ENCODE measurements at places on chromosomes 3 and 15.

DNA sequence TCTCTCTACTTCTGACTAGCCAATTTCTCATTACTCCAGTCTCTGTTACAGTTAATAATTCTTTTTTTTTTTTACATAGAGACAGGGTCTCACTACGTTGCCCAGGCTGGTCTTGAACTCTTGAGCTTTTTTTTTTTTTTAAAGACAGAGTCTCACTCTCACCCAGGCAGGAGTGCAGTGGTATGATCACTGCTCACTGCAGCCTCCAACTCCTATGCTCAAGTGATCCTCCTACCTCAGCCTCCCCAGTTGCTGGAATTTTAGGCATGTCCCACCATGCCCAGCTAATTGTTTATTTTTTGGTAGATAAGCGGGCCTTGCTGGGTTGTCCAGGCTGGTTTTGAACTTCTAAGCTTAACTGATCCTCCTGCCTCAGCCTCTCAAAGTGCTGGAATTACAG lies 13.6 kb downstream of the IP6K1 start:
- DNase-seq: no peak

- DNase-seq: no peak
Measured at GRCh38 chr3:171219258-171219657, 192.7 kb upstream of the SLC2A2 start.

GRCh38 chr15:74809242-74809641 lies 3.4 kb upstream of the LMAN1L start:
- no peak for DNase-seq

DNA sequence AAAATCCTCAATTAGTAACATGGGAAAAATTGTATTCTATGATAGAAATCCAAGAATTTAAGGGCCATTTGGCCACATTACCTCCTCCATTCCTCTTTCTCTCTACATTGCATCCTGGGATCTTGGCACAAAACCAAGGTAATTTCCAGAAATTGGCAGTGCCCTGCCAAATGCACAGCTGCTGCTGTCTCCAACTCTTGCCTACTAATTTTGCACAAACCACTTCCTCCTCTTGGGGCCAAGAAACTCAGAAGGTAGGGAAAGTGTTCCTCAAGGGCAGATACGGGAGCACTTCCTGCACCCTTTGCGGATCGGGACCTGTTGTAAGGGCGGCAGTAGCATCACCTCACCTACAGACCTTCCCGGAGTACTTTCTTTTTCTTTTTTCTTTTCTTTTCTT lies 57.8 kb downstream of the MAP3K13 start:
- no peak for DNase-seq

DNA sequence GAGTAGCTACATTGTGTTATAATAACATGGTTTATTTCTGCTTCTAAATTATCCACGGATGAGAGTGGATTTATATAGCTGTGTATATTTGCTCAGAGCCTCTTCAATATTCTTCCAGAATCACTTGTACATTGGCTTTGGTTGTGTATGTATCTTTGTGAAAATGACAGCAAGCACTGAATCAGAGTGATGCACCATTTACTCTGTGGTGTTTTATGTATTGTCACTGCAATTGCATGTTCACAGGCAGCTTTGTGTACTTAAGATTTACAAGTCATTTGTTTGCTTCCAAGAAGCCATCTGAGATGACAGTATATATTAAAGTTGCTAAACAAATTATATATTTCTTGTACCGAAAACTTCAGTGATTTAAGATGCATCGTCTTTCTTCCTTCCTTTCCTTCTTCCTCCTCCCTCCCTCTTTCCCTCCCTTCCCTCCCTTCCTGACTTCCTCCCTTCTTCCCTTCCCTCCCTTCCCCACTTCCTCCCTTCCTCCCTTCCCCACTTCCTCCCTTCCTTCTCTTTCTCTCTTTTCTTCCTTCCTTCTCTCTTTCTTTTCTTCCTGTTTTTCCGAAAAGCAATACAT lies 362.3 kb upstream of the GOLIM4 start:
- DNase-seq: no peak

DNA sequence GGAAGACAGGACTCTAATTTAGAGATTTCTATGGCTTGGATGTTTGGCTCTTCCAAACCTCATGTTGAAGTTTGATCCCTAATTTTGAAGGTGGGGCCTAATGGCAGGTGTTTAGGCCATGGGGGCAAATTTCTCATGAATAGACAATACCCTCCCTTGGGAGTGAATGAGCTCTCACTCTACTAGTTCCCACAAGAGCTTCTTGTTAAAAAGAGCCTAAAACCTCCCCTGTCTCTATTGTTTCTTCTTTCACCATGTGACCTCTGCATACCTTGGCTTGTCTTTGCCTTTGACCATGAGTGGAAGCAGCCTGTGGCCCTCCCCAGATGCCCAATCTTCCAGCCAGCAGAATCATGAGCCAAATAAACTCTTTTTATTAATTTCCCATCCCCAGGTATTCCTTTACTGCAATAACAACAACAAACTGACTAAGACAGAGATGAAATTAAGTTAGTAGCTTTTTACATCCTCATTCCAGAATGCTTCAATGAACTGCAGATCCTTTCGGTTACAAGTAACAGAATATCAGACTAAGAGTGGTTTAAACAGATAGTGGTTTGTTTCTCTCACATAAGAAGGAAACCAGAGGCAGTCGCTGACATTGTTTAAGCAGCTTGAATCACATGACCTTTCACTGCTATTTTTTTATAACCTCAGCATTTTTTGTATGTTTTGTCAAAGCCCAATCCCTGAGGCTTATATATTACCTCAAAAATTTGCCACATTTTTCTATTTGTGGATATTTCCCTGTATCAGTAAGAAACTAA lies 1013.3 kb upstream of the SEMA6D start:
- no peak for DNase-seq

- no peak for DNase-seq
Measured at GRCh38 chr15:85027033-85027380, 45.4 kb downstream of the PDE8A start.

DNA sequence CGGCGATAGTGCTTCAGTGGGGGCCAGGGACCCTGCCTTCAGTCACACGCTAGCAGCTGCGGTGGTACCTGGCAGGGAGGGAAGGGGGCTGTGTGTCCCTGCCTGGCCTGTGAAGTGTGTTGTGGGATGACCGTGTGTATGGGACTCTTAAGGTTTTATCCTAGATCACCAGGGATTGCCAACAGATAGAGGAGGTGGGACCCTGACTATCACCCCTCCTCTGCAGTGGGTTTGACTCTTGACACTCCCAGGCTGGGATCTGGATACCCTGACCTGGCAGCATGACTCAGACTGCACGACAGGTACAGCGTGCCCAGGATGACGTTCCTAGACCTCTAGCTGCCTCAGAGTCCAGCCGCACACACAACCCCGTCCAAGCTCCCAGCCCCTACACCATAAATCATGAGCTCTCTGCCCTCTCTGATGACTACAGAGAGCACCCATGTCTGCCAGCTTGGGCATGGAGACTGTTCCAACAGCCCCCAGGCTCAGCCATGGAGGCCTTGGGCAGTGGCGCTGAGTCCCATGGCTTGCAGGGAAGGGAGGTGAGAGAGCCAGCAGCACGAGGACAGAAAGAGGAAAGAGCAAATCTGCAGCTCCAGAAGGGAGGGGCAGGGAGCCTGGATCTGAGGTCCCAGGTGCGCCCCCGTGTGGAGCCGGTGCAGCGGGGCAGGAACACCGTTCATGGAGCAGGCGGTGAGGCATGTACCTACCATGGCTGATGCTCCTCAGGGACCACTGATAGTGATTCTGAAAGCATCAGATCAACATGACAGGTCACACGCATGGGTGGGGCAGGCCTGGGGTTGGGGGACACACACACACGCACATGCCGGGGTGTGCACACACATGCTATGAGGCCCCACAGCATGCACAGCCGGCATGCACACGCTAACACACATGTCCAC lies 71.0 kb downstream of the ADAMTS7 start:
- peak; percentile 74 for DNase-seq

GRCh38 chr3:183515968-183516851 lies 39.3 kb downstream of the KLHL6 start:
- no peak for DNase-seq

- DNase-seq: no peak
Measured at GRCh38 chr3:137471558-137472204, 292.4 kb upstream of the SOX14 start.

GRCh38 chr15:69908060-69908459 lies 189.7 kb downstream of the TLE3 start:
- no peak for DNase-seq

DNA sequence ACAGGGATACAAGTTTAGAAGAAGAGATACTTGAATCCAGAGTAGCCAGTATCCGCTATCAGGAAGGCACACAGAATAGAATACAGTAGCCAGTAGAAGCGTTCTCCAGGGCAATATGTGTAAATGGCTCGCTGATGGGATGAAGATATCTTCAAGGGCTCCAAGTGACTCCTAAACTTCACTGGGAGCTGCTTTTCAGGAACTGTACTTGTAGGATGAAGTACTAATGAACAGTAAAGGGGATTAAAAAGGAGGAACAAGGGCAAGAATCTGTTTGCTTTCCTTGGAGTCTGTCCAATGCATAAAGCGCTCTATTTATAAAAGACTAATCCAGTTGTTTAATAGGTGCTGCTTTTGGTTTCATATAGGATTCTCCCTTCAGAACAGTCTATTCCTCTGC lies 78.4 kb downstream of the THRB start:
- no peak for DNase-seq

- no peak for DNase-seq
Measured at GRCh38 chr15:64865126-64865997, 23.6 kb downstream of the PLEKHO2 start.

- no peak for DNase-seq
Measured at GRCh38 chr15:40320409-40320808, 3.1 kb upstream of the INAFM2 start.

DNA sequence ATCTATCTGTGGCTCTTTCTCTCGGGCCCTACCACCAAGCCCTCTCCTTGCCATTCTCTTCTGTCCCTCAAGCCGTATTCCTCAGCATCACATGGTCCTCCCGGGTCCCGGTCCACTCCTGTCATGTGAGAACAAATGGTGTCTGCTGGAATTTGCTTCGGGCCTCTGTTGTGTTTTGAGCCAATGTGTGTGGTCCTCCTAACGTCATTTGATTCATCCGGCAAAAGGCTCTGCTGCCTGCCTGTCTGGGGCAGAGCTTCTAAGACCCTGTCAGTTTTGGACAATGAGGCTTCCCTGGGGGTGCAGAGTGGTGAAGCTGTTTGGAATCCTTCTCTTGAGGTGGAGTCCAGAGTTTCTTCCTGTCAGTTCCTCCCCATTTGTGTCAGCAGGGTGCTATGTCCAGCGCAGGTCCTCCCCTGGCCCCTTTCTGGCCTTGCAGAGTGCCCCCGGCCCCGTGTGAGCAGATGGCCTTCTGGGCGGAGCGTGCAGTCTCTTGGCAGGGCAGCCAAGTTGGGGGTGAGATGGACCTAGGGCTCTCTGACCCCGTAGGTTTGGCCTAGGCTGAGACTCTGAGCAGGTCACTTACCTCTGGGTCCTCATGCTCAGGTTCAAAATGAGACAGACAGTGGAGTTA lies 93.6 kb downstream of the APBA2 start:
- no peak for DNase-seq
